ENCODE measurements at places on chromosomes 2 and 18. TPM values are rescaled to one million over a fixed set of nuclear protein-coding genes. Genes with fewer than 3 reads are reported as not detected.

SLC38A11 gene
- total RNA-seq = 0.72 TPM

SPC25 gene
- total RNA-seq = 0.43 TPM

- no peak overlapping the region for H3K27ac ChIP-seq
- H3K36me3 ChIP-seq = no peaks in the 10 kb centered on the region
- H3K27me3 ChIP-seq = no peaks in the 10 kb centered on the region
- no peak overlapping the region for H3K4me3 ChIP-seq
Observed at GRCh38 chr2:70664525-70664924, 103.5 kb downstream of the ADD2 start.

GRCh38 chr2:173493874-173494273, 139.2 kb downstream of the CDCA7 start:
- H3K27ac ChIP-seq = no peak overlapping the region
- peaks cover 3% of the 10 kb centered on the region for H3K27me3 ChIP-seq
- no peaks in the 10 kb centered on the region for H3K36me3 ChIP-seq
- no peak overlapping the region for H3K4me3 ChIP-seq
- no peaks in the 10 kb centered on the region for H3K4me1 ChIP-seq
- DNase-seq = no peak

- peaks cover 4% of the 10 kb centered on the region for H3K4me1 ChIP-seq
- H3K36me3 ChIP-seq = no peaks in the 10 kb centered on the region
- H3K4me3 ChIP-seq = peak overlapping the region; percentile 86
- no peaks in the 10 kb centered on the region for H3K27me3 ChIP-seq
- DNase-seq = no peak
Observed at GRCh38 chr18:63970809-63971205, 926 bp downstream of the SERPINB8 start.

ANKZF1 gene
- 119 TPM for total RNA-seq

DNA sequence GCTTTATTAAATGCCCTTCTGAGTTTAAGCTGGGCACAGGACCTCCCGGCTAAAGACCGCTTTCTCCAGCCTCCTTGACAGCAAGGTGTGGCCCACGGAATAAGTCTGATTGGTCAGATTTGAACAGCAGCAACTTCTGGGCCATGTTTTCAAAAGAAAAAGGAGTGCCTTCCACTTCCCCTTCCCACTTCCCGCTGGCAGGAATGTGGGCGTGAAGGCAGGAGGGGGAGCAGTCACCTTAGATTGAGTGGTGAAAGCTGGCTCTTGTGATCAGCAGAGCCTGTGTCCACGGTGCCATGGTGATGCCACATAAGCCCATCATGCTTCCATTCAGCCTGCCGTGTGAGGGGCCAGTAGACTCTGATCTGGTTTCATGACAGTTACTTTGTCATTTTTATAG, 136.6 kb upstream of the GLI2 start:
- no peak for DNase-seq
- H3K27ac ChIP-seq = no peak overlapping the region
- H3K4me1 ChIP-seq = no peaks in the 10 kb centered on the region
- H3K36me3 ChIP-seq = no peaks in the 10 kb centered on the region
- H3K4me3 ChIP-seq = no peak overlapping the region

ST6GAL2 gene
- not detected for total RNA-seq

PJVK gene
- 4.4 TPM for total RNA-seq

DNA sequence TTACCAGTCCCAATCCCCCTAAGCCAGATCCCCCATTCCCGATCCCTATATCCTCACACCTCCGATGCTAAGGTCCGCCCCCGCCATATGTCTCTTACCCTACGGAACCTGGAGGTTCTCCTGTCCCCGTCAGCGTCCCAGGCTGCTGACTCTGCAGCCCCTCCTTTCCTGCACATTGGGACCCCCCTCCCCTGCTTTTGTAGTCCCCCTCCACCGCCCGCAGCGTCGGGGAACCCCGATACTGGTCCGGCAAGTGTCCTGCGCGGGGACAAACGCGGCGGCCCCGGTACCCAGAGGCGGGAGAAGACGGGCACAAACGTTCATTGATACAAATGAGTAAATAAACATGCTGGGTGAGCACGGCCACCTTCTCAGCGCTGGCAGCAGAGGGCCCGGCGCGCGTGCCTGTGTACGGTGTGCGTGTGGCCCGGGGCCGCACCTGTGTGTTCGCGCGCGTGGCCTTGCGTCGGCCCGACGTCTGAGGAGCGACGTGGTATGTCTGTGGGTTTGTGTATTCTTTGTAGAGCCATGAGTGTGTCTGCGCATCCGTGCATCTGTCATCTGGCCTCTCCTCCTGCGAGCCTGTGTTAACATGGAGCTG, 2.0 kb upstream of the CYP26B1 start:
- H3K4me3 ChIP-seq = peak overlapping the region; percentile 18
- peaks cover 3% of the 10 kb centered on the region for H3K4me1 ChIP-seq
- H3K27ac ChIP-seq = no peak overlapping the region
- peaks cover 90% of the 10 kb centered on the region for H3K27me3 ChIP-seq
- no peak for DNase-seq

SLC16A14 gene
- total RNA-seq = 0.33 TPM

GRCh38 chr18:55121397-55122170, 162.3 kb upstream of the CCDC68 start:
- H3K4me1 ChIP-seq = no peaks in the 10 kb centered on the region
- no peak overlapping the region for H3K4me3 ChIP-seq
- DNase-seq = no peak
- H3K27me3 ChIP-seq = no peaks in the 10 kb centered on the region
- H3K36me3 ChIP-seq = no peaks in the 10 kb centered on the region

IL1B gene
- total RNA-seq = not detected

- peaks cover 90% of the 10 kb centered on the region for H3K27me3 ChIP-seq
- no peak for DNase-seq
- no peaks in the 10 kb centered on the region for H3K36me3 ChIP-seq
- peak overlapping the region; percentile 47 for H3K4me3 ChIP-seq
- H3K27ac ChIP-seq = no peak overlapping the region
Observed at GRCh38 chr18:22168360-22168921, 948 bp upstream of the GATA6 start.

- no peak overlapping the region for H3K27ac ChIP-seq
- H3K36me3 ChIP-seq = peaks cover 38% of the 10 kb centered on the region
- H3K4me3 ChIP-seq = no peak overlapping the region
- no peaks in the 10 kb centered on the region for H3K4me1 ChIP-seq
- H3K27me3 ChIP-seq = no peaks in the 10 kb centered on the region
- DNase-seq = no peak
Observed at GRCh38 chr2:46963941-46964673, 48.5 kb upstream of the MCFD2 start.
